ENCODE measurements at places on chromosomes 2 and 18.

DNA sequence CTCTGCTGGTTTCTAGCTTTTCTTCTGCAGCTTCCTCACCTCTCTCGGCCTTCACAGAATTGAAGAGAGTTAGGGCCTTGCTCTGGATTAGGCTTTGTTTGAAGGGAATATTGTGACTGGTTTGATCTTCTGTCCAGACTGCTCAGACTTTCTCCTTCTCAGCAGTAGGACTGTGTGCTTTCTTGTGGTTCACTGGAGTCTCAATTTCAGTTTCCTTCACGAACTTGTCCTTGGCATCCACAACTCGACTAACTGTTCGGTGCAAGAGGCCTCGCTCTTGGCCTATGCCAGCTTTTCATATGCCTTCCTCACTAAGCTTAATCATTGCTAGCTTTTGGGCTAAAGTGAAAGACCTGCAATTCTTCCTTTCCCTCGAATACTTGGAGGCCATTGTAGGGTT, 18.9 kb upstream of the SALL3 start:
- DNase-seq = no peak

DNA sequence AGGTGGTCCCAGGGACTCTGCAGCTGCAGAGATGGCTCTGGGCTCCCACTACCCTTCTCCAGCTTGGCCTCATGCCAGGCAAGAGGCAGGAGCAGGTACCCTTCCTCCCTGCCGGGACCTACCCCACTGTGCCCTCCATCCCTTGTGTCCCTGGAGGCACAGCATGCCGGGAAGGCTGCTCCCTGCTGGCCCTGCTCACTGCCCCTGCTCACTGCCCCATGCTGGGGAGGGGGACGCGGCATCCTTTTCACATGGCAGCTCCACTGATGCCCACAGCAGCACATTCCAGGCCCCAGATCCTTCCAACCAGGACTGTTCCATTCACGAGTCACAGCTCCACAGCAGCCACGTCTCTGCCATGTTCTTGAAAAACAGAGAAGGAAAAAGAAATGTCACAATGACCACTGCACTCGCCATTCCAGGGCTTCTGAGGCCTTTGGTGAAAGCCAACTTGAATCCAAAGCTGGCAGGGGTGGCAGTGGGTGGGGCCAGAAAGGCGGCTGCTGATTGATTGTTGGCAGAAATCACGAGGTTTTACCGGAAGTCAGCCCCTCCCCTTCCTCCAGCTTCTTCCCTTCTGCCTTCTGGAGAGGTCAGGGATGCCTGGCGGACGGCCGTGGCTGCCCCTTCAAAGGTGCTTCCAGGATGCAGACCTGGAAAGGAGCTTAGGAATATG, 268.0 kb downstream of the CYP26B1 start:
- no peak for DNase-seq

- DNase-seq = no peak
Measured at GRCh38 chr2:98382739-98383138, 36.5 kb downstream of the CNGA3 start.

DNA sequence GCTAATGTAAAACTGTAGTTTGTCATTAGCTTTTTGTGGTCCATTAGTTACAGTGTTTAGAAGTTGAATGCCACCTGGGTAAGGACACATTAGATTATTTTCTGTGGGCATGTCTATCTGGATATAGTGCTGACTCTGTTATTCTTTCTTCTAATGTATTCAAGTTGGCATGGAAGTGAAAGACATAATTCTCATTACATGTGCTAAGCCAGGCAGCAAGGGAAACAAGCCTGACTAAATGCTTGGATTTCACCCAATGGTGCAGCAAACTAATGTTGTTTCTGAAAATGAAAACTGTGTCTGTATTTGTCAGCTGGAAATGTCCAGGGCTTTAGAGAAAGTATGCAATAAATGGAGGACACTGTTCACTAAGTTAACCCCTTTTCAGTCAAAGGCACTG, 100.7 kb downstream of the NUP35 start:
- no peak for DNase-seq
